ENCODE measurements at places on chromosomes 5 and 9.

DNA sequence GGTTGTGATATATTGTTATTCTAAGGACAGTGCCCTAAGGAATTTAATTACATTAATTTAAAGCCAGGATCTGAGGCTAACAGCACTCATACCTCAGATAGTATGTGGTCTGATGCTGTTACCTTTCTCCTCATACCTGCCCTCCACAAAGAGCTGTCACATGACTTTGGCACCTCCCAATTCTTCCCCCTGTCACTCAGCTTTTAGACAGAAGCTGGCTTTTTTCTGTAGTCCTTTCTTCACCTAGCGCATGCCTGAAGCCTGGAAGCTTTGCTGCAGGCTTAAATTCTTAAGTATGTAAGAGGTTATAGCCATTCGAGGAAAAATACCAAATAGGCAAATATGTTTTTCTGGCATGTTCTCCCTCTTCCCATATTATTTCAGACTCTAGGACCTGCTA lies 61.0 kb upstream of the ADAMTS19 start:
- DNase-seq, result no peak

GRCh38 chr9:133505901-133506652 lies 18.7 kb downstream of the MYMK start:
- no peak for DNase-seq

DNA sequence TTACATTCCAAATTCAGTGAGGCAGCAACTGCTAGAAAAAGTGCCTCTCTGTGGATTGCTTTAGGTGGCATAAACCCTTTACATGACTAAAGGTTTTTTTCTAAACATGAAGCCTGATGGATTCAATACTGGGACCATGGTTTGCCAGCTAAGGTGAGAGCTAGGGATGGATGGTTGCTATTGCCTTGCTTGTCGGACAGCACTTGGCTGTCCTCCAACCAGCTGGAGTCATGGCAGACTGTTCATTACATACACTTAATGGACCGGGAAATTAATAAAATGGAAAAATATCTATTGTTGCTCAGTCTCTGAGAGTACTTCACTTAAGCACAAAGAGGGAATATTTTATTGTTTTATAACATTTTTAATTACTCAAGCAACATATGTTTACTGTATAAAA lies 116.9 kb upstream of the TRPC7 start:
- no peak for DNase-seq

GRCh38 chr5:176810081-176810597 lies at the start of gene UNC5A:
Gene UNC5A, plus strand, starts transcription at chr5:176810559. Its CDS starts 192 bp downstream, at chr5:176810751.
- peak; percentile 60 for DNase-seq

DNA sequence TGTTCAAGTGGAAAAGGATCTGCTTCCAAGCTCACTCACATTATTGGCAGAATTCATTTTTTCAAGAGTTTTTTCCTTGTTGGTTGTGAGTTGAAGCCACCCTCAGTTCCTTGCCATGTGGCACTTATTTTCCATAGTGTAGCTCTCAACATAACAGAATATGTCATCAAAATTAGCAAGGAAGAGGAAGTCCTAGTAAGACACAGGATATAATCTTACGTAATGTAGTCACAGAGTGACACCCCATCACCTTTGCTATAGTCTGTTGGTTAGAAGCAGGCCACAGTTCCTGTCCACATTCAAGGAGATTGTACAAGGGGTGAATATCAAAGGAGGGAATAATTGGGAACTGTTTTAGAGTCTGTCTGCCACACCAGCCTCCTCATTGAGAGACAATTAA lies 15.7 kb downstream of the IRGM start:
- no peak for DNase-seq

DNA sequence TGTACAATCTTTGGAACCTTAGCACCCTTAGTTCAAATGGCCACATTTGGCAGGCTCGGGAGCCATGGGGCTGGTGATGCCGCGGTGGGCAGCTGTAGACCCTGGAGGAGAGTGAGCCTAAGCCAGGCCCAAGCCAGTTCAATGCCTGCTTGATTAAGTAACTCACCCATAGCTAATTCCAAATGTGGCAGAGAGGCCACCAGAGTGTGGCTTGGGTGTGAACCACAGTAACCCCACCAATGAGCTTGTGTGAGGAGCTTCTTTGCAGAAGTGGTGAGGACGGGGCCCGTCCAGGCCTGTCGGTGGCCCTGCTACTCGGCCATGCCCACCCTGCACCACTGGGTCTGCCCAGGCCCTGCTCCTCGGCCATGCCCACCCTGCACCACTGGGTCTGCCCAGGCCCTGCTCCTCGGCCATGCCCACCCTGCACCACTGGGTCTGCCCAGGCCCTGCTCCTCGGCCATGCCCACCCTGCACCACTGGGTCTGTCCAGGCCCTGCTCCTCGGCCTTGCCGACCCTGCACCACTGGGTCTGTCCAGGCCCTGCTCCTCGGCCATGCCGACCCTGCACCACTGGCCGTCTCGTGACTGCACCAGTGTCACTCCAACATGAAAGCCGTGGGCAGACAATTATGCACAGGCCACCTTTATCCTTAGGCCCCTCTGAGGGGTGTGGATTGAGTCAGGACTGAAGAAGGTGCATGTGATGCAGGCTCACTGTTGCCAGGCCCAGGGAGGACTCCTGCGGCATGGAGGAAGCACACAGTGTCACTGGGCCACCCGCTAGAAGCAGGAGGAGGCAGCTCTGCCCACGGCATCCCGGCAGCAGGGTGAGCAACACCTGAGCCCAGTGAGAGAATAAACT lies 75.4 kb downstream of the MRPL36 start:
- DNase-seq, result no peak

GRCh38 chr9:126198854-126199253 lies 127.8 kb upstream of the MVB12B start:
- no peak for DNase-seq

DNA sequence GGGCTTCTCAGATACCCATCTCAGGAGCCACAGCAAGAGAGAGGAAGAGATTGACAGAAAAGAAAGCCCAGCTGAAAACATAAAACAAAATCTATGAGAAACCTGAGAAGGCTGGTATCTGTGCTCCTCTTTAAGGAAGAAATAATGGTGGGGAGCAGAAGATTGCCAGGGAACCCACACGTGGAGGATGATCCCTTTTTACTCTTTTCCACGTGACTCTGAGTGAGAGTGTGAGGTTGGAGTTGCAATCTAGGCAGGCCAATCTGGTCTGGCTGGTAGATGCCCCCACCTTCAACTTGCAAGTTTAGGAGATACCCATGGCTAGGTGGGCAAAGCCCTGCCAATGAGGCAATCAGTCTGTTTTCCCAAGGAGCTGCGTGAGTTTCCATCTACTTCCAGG lies 202.3 kb downstream of the TENT4A start:
- DNase-seq, result no peak

Data from MCF 10A (cell line).